ENCODE measurements at places on chromosomes 12 and 14.
A peak's percentile ranks its signal among the peaks of the same experiment; 100 is the strongest.

GRCh38 chr12:53714004-53714403 lies 13.2 kb downstream of the CALCOCO1 start:
- DNase-seq = no peak

- DNase-seq = no peak
These were observed 336.5 kb downstream of the FSCB start for GRCh38 chr14:44170556-44170955.

DNA sequence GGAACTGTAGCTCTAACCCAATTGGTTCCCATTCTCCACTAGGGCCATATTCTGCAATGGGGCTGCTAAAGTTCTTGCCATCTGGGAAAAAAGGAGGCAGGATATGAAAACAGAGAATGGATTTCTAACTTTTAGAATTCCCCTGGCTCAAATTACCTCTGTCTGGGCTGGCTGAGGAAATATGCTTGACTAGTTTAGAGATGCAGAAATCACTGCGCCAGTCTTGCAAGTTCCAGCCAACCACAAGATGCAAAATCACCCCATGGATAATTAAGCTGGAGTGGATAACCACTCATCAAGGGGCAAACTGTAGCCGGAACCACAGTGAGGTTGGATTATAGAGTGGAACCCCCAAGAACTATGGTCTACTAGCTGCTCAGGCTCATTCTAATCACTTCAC lies 126.3 kb downstream of the RALGAPA1 start:
- DNase-seq = no peak

DNA sequence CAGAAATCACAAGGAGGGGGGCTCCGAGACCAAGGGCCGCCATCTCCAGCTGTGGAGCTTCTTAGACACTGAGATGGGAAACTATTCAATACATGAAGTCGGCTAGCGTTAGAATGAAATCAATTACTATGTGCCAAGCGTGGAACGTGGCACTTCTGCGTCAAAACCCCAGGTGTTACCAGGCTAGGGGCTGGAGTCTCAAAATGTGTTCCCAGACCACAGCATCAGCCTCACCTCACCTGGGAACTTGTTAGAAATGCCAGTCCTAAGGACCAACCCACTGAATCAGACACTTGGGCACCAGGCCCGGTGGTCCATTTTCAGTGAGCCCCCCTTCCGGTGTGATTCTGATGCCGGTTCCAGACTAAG lies 5.0 kb upstream of the SETD1B start:
- no peak for DNase-seq

DNA sequence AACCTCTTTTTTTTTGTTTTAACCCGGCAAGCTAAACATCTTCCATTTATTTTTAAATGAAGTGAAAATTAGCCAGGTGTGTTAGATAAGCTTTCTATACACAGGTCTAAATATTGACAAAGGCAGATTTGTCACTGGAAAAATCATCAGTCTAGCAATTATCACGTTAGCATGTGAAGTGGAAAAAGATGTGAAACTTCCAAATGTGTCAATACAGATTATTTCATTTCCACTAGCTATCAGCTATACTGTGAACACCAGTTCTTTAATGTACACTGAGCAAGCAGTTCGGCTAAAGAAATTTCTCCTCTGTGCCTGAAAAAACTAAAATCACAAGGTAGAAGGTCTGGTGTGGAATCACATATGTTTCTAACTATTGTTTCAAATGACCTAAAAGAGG lies 96.6 kb upstream of the G2E3 start:
- no peak for DNase-seq

DNA sequence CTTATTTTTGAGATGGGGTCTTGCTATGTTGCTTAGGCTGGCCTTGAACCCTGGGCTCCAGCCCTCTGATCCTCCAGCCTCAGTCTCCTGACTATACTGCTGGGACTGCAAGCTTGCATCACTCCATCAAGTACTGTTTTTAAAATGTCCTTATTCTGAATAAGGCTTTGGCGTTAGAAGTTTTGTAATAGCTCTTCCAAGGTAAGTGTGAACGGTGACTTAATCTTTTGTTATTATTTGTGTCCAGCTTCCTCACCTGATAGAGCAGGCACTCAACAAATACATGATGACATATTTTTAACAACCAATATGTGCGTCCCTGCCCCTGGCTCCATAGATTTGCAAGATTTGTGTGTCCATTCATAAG lies 1.4 kb downstream of the C1RL start:
- no peak for DNase-seq

DNA sequence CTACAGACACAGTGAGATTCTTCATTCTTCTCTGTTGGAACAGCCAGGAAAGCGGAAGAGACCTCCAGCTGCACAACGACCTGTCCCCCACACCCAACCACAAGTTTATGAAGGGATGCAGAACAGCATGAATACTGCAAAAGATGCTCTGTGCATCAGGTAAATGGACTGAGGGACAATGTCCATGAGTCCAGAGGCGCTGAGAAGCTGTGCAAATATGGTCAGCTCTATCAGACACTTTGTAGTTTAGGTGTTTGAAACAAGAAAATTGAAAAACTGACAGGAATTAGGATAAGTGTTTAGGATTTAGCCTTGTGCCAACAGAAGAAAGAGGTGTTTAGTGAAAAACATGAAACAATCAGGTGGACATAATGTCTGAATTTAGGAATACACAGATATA lies 33.1 kb upstream of the PZP start:
- no peak for DNase-seq

GRCh38 chr14:73025544-73025943 lies 1.4 kb downstream of the ZFYVE1 start:
- DNase-seq = no peak

DNA sequence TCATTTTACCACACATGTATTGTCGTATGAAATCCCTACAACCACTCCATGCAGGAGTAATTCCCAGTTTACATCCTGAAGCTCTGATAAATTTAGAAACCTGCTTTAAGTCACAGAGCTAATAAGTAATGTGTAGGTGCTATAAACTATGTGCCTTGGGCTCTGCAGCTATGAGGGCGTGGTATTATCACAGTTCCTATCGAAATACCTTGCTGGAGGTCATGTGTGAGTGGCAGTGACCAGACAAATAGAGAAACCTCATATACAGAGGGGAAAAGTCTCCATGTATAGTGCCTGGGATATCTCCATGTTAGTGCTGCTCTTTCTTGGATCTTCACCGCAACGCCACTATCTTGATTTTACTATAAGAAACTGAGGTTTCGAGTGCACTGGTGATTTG lies 883 bp upstream of the TBC1D15 start:
- DNase-seq = no peak

DNA sequence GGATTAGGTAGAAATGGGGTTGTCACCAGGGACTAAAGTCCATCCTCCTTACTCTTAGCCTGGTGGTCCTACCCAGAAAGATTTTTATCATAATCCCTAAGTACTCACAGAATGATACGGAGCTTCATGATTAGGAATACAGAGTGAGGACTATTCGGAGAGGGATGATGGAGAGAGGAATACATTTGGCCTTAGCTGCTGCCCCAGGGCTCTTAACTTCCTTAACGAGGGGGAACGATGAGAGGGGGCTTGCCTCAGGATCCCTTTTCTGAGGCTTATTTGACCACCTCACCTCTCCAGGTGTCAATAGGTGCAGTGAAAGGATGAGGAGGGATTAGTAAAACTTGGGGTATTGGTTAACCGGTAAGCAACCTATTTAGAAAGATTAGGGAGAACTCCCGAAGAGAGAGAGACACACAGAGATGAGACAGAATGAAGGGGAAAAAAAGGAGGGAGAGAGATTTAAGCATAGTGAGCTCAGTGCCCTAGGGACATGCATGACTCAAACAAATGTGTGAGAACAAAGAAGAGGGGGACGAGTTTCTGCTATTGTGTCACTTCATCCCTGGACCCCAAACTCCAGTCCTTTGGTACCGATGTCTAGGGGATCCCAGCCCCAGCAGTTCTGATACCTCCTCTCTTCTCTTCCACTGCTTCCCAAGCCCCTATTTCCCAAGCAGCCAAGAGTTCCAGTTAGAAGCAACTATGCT lies 1.1 kb downstream of the NFE2 start:
- no peak for DNase-seq

DNA sequence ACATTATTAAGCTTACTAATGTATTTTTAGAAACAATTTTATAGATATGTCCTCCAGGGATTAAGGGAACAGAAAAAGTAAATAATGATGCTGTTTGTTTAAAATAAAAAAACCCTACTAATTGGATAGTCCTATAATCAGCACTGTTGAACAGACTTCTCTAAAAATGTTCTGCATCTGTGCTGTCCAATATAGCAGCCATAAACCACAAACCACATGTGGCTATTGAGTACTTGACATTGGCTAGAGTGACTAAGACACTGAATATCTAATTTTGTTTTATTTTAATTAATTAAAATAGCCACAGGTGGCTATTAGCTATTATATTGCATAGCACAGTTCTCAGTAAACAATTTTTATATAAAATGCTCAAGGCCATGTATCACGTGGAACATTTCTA lies 210.4 kb downstream of the DPY19L2 start:
- DNase-seq = no peak

- DNase-seq = no peak
These were observed 3.6 kb downstream of the FOXA1 start for GRCh38 chr14:37591311-37591940.

DNA sequence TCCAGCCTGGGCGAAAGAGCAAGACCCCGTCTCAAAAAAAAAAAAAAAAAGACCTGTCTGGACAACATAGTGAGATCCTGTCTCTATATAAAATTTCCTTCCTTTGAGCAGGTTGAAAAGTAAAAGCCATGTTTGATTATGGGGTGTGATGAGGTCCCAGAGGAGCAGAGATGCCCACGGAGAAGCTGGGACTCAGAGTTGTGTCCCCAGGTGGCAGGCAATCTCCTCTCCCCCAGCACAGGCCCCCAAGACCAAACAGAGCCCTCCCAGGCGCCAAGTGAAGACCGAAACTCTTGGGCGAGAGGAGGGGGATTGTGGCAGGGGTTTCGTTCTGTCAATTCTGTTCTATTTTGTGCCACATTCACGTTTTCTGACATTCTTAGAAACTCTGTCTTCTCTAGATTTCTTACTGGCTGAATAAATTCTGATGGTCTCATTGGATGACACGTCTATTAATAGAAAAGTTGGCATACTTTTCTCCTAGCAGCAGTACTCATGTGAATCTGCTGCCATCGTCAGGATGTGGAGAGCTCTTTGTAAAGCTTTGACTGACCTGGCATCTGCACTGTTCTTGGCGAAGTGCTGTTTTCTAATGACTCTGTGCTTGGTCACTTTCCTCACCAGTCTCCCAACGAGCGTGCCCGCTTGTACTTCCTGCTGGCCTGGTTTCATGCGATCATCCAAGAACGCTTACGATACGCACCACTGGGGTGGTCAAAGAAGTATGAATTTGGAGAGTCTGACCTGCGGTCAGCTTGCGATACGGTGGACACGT lies 43.4 kb downstream of the HSP90AA1 start:
- peak; percentile 8 for DNase-seq

DNA sequence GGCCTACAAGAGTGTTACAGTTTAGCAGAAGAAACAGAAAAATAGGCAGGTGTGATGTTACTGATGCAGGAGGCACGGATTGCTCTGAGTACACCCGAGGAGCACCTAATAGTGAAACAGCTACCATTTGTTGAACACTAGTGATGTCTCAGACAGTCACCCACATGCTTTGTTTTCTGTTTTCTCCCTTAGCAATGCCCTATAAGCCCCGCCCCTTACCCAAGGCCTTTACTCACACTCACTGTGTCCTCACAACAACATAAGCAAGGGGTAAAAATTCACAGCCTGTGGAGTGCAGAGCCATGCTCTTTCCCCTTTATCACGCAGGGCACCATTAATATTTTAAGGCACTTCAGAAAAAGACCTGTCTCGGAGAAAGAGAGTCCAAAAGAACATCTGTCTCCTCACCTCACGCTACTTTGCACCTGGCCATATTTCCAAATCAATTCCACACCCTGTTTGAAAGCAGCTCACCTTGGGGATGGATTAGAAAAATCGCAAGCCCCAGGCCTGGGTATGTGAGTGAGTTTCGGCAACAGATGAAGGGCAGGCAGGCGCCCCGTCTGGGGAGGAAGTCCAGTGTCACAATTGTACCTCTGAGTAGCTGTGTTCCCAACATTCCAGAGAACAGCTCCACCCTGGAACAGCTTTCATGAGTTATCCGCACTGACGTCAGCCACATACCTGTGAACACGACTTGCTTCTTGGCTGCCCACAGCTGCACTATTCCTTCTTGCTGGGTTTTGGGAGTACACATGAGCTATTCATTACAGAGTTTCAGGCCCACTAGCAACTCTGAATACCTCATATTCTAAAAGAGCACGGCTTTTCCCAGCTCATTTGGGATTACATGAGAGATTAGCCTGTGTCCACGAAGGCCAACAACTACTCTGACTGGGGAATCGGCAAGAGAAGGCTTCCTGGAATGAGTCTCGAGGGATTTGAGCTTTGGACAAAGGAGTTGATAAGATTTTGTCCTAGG lies 26.0 kb downstream of the MAPK1IP1L start:
- DNase-seq = no peak

- DNase-seq = no peak
These were observed 5.6 kb downstream of the TMED10 start for GRCh38 chr14:75170772-75171171.

GRCh38 chr14:104235686-104236085 lies 97.3 kb downstream of the KIF26A start:
- DNase-seq = no peak

DNA sequence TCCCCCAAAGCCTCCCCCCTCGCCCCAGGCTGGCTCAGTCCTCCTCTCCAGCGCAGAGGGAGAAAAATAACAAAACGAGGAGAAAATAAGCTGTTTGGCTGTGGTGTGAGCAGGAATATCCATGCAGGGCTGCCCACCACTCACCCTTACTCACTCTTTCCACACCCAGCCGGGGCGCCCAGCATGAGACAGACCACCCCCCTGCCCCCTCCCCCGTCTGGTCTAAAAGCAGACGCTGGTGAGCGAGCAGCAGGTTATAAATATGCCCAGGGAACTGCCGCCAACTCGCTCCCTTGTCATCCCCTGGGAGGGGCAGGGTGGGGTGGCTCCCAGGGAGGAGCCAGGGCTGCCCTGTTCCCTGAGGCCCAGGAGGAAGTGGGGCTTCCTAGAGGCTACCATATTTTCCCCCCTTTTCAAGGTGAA lies 7.4 kb downstream of the WNT1 start:
- DNase-seq = no peak

GRCh38 chr12:109988903-109989302 lies 7.3 kb downstream of the GIT2 start:
- DNase-seq = no peak

- DNase-seq = no peak
These were observed 103.5 kb upstream of the PPP4R3A start for GRCh38 chr14:91613459-91614112.
